Stimulated activated CD8-positive, alpha-beta memory T cell treated with anti-CD3 and anti-CD28 coated beads, Interleukin-4, amount 100 ng/mL, for 1 hour (primary cell): ENCODE measurements at places on chromosomes 3 and 15.

DNA sequence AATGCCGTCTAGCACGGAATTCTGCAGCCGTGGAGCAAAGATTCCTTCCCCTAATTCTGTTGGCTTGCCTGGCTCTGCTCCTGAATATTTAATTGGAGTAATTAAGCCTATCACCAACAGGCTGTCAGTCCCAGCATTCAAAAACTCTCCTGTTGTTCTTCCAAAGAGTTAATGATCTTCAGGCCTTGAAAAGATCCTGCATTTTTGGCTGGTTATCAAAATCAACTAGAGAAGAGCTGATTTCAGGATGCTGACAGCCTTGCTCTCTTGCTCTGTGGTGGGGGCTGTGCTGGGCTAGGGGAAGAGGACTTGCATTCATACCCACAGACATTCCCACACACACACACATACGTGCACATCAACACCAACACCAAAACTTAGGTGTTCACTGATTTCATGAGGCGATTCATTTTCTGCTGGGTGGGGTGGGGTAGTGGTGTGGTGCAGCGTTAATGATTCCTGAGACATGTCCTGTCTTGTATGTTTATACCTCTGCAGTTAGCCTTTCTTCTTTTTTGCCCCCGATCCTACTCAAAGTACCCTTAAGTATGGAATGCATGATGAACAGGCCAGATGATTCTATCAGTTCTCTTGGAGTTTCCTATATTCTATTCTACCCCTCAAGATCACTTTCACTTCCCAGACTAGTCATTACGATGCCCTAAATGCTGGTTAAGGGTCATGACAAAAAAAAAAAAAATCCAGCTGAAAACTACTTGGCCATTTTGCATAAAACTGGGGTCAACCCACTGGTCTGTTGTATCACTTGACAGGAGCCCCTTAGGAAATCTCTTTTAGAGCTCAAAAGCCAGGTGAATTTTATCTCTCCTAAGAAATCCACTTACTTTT lies 42.3 kb downstream of the CPN2 start:
- DNase-seq = no peak

DNA sequence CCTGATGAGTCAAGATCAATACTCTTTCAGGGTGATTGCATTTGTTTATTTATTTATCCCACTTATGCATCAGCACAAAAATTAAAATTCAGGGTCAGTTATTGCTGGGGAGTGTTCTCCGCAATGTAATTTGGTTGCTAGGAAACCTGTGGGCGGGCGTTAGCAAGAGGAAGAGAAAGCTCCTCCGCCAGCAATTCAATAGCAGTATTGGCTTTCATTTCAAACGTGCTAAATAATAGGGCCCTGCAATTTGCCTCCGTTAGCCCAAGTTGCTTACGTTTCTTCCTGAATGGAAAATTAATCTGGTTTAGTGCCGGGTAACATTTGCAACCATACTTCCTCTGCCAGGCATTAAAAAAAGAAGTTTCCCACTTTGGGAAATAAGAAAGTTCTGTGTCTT lies 35.5 kb upstream of the PLCL2 start:
- peak; percentile 39 for DNase-seq

DNA sequence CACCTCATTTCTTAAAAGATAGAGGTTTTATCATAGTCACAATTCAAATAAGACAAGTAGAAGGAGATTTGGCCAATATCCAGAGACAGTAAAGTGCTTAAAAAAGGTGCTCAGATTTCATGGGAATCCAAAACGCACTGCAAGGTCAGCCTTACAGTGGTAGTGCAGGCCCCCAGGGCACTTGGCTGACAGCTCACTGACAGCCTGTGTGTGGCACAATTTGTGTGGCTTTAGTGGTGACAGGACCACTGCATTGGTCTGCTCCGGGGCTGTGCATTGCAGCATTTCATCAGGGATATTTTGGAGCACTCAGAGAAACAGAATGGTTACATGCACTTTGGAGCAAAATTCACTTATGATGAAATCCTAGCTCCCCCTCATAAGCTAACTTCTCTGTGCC lies 544.3 kb downstream of the NTRK3 start:
- no peak for DNase-seq

- no peak for DNase-seq
Observed at GRCh38 chr15:62296756-62297507, 131.8 kb upstream of the C2CD4B start.

DNA sequence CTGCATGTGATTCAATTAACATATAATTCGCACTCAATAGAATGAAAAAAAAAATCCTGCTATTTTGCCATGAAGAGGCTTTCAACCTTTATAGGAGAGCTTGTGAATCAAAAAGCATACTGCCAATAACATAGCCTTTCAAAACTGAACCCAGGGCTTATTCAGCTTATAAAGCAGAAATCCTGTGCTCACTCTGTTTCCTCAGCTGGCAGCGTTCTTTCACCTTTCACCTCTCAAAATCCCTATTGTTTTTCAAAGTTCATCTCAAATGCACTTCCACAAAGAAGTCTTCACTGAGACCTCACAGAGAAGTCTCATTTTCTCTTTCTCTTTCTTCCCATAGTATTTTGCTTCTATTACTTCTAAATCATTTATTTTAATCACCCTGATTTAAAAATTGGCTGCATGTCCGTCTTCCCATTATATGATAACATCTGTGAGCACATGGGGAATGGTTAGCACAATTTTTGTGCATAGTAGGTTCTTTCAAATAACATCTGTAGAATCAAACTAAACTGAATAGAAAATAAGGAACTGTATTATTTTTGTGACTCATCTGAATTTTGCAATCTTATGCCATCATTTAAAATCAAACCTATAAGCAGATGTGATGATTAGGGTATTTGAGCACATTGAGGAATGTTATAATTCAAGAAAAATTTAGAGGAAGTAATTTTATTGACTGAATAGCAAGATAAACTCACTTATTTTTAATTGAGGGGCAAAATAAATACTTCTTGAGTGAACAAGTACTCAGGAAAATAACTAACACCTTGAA lies 373.4 kb downstream of the NLGN1 start:
- DNase-seq = no peak

DNA sequence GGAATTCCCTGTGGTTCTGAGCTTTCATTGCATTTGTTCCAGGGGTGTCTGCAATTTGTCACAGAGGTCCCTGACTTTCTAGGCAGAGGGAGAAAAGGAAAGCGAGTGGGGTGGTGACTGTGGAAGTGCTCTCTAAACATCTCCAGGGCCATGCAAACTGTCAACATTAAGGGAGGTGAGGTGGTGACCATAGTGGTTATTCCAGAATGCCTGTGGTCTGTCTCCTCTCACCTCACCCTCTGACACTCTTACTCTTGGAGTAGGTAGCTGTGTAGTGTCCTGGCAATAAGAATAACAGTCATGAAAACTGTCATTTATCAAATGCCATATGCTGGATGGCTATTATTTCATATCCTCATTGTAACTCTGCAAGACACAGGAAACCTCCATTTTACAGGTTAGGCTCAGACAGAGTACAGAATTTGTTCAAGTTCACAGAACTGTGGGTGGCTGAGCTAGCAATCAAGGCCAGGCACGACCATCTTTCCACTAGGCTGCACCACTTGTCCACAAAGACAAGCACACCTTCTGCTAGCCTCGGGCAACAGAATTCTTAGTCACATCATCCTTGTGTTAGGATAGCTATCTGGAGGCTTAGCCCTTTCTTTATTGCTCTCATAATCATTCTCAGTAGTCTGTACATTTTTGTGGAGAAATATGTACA lies 179.4 kb downstream of the CD47 start:
- no peak for DNase-seq

DNA sequence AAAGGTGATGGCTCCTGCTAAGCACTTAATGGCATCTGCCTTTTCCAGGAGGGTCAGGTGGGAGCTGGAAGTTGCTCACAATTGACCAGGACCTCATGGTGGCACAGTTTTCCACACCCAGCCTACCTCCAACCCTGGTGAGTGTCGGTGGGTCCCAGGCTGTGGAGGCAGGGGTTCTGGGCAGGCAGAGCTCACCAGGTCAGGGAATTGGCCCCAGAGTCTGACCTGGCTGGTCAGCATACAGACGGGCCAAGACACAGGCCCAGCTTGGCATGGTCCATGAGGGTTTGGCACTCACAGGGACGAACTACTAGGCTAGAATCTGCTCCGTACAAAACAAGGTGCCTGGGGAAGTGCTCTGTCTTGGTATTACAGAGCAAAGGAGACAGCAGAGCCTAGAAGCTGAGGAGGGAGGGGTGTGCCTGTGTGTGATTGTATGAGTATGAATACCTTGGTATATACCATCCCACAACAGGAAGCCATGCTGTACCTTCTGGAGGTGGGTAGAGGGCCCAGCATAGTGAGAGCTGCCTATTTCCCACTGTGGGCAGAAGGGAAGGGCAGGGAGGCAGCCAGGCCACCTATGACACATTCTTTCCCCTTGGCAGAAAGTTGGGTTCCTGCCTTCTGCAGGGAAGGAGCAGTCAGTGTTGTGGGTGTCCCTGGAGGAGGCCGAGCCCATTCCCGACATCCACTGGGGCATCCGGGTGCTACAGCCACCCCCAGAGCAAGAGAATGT lies 6.5 kb downstream of the APEH start:
- no peak for DNase-seq

- DNase-seq = no peak
Observed at GRCh38 chr3:5002174-5002870, 23.1 kb downstream of the BHLHE40 start.

DNA sequence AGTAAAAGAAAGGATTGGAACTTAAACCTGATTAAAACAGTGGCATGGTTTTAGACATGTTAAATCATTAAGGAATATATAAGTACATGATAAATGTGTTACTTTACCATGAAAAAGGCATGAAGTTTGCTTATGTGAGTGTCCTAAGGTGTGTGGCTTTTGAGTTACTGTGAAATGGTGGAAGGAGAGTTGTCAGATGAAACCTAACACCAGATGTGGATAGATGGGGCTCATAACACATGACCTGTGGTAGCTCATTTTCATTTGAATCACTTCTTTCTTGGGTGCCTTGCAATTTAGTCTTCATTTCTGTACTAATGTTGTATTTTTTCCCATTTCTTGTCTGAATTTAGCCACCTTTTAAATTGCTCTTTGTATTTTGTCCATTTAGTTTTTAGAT lies 13.0 kb downstream of the MEF2A start:
- DNase-seq = no peak

DNA sequence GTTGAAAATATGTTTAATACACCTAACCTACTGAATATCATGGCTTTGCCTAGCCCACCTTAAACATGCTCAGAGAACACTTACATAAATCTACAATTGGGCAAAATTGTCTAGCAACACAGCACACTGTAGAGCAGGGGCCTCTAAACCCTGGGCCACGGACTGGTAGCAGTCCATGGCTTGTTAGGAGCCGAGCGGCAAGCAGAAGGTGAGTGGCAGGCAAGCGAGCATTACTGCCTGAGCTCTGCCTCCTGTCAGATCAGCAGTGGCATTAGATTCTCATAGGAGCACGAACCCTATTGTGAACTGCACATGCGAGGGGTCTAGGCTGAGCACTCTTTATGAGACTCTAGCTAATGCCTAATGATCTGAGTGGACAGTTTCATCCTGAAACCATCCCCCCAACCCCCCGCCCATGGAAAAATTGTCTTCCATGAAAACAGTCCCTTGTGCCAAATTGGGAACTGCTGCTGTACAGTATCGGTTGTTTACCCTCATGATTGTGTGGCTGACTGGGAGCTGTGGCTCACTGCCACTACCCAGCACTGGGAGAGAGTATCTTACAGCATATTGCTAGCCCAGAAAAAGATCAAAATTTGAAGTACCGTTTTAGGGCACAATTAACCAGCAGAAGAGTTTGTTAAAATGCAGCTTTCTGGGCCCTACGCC lies 26.1 kb downstream of the CMSS1 start:
- DNase-seq = no peak

DNA sequence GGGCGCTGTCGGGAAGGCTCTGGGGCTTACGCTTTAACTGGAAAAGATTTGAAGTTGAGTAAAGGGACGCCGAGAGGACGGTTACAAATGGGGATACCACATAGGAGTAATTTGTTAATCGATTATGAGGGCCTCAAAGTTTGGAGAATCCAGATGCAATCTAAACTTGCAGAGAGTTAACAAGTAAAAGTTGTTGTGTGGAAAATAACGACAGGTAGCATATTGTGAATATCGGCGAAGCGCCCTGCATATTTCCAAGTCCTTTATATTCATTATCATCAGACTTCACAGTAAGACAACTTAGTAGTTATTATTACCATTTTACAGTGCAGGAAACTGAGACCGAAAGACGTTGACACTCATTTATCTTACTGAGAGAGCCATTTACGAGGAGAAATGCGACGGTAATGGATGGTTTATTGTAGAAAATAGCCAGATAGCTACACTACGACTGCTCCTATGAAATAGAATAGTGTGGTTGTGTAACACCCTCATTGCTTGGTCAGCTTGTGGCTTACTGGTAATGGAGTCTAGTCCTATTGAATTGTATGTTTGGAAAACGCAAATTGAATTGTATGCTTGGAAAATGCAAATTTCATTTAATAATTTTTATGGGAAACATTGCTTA lies 700 bp downstream of the MKRN2 start:
- no peak for DNase-seq

DNA sequence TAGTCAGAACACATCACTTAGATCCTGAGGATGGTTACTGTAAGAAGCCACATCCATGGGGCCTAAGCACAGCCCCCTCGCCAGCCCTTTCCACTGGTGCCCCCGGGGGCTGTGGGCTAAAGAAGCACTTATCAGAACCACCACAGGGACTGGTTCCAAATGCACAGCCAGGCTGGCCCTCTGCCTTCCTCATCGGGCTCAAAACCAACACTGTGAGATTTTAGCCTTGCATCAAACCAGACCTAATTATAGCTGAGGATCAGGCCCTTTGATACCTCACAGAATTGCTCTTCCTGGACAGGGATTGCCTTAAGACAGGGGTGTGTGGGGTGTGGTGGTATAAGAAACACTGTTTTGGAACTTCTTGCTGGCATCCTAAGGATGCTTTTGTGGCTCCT lies 23.7 kb downstream of the SRPRB start:
- no peak for DNase-seq

DNA sequence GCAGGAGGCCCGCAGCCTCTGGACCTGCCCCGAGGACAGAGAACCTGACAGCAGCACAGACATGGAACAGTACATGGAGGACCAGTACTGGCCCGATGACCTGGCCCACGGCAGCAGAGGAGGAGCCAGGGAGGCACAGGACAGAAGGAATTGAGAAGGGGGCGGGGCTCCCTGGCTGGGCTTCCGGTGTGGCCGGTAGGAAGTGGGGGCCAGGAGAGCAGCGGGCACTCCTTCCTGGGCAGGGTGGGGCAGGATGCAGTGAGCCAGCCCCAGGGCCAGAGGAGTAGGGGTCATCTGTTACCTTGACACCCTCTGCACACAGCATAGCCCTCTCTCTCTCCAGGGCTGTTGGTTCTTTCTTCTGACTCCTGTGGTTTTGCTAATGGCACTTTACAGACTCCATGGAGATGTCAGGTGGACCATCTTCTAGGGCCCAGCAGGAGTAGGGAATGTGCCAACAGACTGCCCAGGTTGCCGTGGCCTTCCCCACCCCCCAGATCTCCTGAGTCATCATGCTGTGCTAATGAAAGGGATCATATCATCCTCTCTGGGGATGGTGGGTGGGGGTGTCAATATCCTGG lies 8.6 kb upstream of the ISG20 start:
- DNase-seq = no peak
